ENCODE measurements at places on chromosomes 7 and 10.

DNA sequence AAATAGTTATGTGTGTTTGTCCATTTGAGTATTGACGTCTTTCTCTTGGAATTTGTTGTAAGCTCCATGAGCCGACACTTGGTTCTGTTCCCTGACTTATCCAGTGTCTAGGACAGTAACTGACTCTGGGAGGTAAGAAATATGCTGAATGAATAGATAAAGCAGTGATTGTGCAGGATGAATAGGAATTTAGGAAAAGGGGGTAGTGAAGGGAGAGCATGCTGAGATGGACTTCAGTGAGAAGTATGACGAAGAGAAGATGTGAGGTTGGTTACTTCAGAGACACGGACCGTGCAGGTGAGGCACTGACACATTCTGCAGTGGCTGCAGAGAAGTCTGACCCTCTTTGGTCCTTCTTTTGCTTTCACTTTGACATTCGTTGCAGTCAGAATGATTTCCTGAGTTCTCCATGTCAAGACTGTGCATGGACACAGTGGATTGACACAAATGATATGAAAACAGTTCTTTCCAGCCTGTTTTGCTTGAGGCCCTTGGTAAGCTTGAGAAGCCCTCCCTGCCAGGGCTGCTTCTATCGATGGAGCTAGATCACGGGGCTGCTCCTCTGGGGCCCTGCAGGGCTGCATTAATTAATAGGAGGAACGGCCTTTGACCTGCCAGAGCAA lies 261.5 kb upstream of the SORCS1 start:
- DNase-seq, result no peak

GRCh38 chr7:41882745-41883420 lies 180.0 kb upstream of the INHBA start:
- no peak for DNase-seq

- no peak for DNase-seq
Measured at GRCh38 chr7:74174606-74175082, 488 bp downstream of the EIF4H start.

GRCh38 chr7:146875981-146876380 lies 759.4 kb downstream of the CNTNAP2 start:
- DNase-seq, result no peak

GRCh38 chr10:75972491-75973276 lies 541.3 kb downstream of the LRMDA start:
- DNase-seq, result no peak

All from AML-193 (cell line).